ENCODE measurements at places on chromosomes 3 and 15.

GRCh38 chr3:66401675-66402491, 98.9 kb downstream of the LRIG1 start:
- no peak for DNase-seq

- DNase-seq, result no peak
Observed at GRCh38 chr15:37105029-37105428, 4.7 kb upstream of the MEIS2 start.

DNA sequence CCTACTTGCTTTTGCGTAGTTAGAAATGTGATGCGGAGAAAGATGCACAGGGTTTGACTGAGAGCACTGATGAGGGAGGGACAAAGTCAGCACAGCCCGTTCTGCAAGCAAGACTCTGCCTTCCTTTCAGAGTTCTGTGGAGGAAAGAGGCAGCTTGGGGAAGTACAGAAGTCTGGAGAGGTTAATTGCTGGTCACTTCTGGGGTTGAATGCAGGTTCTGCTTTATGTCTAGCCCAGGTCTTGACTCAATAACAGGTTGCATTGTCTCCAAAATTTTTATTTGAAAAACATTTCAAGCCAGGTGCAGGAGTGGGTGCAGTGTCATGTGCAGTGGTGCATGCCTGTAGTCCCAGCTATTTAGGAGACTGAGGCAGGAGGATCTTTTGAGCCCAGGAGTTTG, 461.7 kb downstream of the NR2F2 start:
- DNase-seq, result no peak

- no peak for DNase-seq
Observed at GRCh38 chr15:76972389-76973361, 22.3 kb upstream of the PSTPIP1 start.

- DNase-seq, result no peak
Observed at GRCh38 chr15:51576911-51577500, 45.6 kb downstream of the DMXL2 start.

- no peak for DNase-seq
Observed at GRCh38 chr3:8536096-8537056, 34.8 kb downstream of the LMCD1 start.

GRCh38 chr3:22795917-22796316, 407.2 kb upstream of the UBE2E2 start:
- no peak for DNase-seq

- no peak for DNase-seq
Observed at GRCh38 chr15:27414168-27414870, 443.3 kb downstream of the GABRG3 start.

DNA sequence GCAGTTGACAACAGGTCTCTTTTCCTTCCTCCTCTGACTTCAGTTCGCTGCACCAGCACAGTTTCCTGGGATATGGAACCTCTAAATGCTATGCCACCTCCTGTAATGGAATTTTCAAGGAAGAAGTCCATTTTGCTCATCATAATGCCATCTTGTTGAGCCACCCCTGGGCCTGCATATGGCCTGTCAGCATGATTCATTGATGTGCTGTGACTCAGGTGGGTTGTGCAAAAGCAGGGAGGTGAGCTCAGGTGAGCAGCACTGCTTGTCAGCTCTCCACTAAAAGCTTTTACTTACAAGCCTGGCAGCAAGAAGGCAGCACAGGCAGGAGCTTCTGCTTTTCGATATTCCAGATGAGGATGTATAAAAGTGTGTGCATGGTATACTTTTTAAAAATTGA, 247.1 kb upstream of the LMCD1 start:
- DNase-seq, result no peak

DNA sequence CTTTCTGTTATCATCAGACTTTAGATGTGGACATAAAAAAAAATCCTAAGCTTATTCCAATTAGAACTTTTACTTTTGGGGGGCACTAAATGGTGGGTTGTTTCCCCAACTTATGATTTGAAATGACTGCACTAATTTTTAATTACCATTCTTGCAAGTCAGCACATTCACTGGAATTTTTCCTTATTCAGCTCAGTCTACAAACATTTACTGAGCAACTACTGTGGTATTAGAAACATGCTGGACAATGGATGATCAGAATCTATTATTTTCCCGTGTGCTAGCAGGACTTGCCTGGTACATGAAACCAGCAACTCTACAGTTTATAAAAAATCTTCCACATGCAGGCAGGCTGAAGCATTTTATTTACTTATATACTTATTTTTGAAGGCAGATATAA, 273.6 kb downstream of the FOXP1 start:
- no peak for DNase-seq

DNA sequence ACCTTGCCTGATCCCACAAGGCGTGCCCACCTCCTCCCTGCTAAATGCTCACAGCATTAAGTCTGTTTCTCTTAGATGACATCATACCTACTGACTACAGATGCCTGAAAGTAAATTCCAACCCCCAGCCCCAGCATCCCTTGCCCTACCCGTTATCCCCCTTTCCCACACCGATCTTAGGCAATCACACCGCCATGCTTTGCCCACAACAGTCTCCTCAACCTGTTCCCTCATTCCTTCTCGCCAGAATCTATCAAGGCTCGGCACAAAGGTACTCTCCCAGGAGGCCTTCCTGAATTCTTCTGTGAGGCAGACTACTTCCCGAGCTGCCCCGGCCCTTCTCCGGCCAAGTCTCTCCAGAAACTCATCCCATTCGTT, 789 bp upstream of the SEC61A1 start:
- DNase-seq, result no peak

Data from stimulated activated CD4-positive, alpha-beta T cell treated with anti-CD3 and anti-CD28 coated beads, TNF-alpha, amount 100 ng/mL, for 24 hours (primary cell).